ENCODE measurements at places on chromosomes 4 and X.

DNA sequence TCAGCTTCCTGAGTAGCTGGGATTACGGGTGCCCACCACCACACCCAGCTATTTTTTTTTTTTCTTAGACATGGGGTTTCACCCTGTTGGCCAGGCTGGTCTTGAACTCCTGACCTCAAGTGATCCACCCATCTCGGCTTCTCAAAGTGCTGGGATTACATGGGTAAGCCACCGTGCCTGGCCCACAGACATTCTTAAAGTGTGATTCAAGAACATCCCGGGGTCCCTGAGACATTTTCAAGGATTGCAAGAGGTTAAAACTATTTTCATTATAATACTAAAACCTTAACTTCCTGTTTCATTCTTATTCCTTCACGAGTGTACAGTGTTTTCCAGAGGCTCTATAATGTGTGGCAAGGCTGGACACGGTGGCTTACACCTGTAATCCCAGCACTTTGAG lies 318.7 kb downstream of the CAMK2D start:
- no peak for DNase-seq

DNA sequence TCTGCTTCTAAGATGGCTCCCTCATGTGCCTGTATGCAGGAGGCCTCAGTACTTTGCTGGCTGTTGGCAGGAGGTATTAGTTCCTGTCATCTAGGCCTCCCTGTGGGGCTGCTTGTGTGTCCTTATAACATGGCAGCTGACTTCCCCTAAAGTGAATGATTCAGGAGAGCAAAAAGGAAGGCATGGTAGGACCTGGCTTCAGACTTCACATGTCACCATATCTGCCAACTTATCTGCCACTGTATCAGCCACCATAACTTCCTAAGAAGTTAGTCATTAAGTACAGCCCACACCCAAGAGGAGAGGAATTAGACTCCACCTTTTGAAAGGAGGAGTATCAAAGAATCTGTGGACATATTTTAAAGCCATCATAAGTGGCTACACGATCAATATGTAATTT lies 122.5 kb downstream of the UCHL1 start:
- DNase-seq, result no peak

- DNase-seq, result no peak
Observed at GRCh38 chr4:157983300-157983699, 189.5 kb downstream of the GASK1B start.

- no peak for DNase-seq
Observed at GRCh38 chr4:130359542-130359941, 1263.6 kb downstream of the C4orf33 start.
